ENCODE measurements at places on chromosomes 5 and 9. TPM values are rescaled to one million over a fixed set of nuclear protein-coding genes. Genes with fewer than 3 reads are reported as not detected.

BTNL8 gene
- not detected for total RNA-seq

F2RL2 gene
- total RNA-seq = not detected

SPATA31D1 gene
- not detected for total RNA-seq

HAPLN1 gene
- total RNA-seq = not detected

MVB12B gene
- 1.3 TPM for total RNA-seq

All from OCI-LY7 (cell line).